ENCODE measurements at places on chromosomes 7 and 10. TPM values are rescaled to one million over a fixed set of nuclear protein-coding genes. Genes with fewer than 3 reads are reported as not detected.

Gene CHAT
- not detected for total RNA-seq

Gene LRIT1
- not detected for total RNA-seq

Gene MINDY3
- total RNA-seq = 39.2 TPM

Gene IGF2BP3
- 3.3 TPM for total RNA-seq

Gene OR6B1
- total RNA-seq = not detected

Gene MEIG1
- total RNA-seq = not detected

Gene MEST
- 57.5 TPM for total RNA-seq

Gene TMEM225B
- total RNA-seq = 1.0 TPM

Gene AKR1B15
- total RNA-seq = not detected

Gene SEC31B
- total RNA-seq = 18.2 TPM

Gene GRB10
- total RNA-seq = 58.6 TPM

Gene RBP3
- not detected for total RNA-seq

DNA sequence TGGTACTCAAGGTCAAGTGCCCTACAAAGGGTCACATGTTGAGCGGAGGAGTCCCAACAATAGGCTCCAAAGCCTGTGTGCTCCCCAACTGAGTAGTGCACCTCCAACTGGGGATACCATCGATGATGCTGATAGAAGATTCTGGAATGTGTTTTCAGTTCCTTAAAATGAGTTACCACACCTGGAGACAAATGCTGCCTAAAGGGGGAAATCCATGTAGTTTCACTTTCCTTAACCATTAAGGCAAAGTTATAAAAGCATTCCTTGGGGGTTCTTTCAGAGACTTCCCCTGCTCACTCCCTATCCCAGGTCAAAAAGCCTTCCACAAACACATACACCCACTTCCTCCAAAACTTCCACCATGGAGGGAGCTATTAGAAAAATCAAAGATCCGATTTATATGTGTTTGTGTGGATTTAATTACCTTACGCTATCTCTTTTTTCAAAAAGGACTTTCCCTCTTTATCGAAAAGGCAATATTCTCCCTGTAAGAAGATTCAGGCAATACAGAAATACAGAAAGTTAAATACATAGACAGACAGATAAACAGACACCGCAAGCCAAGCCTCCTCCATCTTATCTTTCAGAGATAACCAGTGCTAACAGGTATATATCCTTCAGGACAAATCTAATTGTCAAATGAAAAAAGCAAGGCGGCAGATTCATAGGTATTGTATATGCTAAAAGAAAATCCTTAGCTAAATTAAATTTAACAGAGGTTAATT is 135.9 kb upstream of the ASAH2 start:
- H3K4me3 ChIP-seq = no peak overlapping the region
- H3K36me3 ChIP-seq = no peaks in the 10 kb centered on the region
- no peak overlapping the region for H3K27ac ChIP-seq
- H3K4me1 ChIP-seq = peaks cover 26% of the 10 kb centered on the region
- no peak for DNase-seq

DNA sequence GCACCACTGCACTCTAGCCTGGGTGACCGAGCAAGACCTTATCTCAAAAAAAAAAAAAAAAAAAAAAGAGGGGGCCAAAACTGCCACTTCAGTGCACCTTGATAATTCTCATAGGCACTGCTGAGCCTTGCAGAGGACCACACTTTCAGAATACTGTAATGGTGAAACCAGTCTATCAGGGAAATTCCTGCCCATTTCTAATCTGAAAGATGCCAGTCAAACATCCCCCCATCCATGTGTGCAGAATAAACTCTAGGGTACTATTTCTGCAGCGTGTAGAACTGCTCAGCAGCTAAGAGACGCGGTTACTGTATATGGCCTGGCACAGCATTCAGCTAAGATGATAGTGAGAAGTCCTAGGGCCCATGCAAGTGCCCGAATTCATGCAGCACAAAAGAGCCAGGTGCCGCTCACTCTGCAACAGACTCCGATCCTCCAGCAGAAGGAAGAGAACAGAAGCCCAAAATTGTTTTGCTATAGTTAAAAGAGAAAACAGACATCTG is 286.8 kb upstream of the KLF14 start:
- H3K27me3 ChIP-seq = no peaks in the 10 kb centered on the region
- no peak overlapping the region for H3K4me3 ChIP-seq
- H3K4me1 ChIP-seq = peaks cover 29% of the 10 kb centered on the region
- no peaks in the 10 kb centered on the region for H3K36me3 ChIP-seq
- DNase-seq = no peak

- peak overlapping the region; percentile 46 for H3K4me3 ChIP-seq
- peak overlapping the region; percentile 51 for H3K27ac ChIP-seq
- H3K36me3 ChIP-seq = no peaks in the 10 kb centered on the region
- H3K4me1 ChIP-seq = peaks cover 36% of the 10 kb centered on the region
These were observed 739 bp upstream of the MEST start for GRCh38 chr7:130490888-130491804.

DNA sequence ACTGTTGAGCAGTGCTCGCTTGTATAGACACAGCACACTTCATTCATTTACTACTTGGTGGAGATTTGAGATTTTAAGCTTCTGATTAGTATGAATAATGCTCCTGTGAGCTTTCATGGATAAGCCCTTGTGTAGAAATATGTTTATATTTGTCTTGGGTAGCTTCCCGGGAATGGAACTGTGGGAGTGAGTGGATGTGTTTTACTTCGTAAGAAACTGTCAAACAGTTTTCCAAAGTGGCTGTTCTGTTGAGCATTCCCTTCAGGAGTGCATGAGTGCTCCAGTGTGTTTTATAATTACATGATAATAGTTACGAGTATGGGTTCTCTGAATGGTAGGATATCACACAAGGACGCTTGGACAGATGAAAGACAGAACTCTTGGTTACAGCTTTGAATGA is 49.4 kb downstream of the VWC2 start:
- H3K4me3 ChIP-seq = no peak overlapping the region
- H3K36me3 ChIP-seq = no peaks in the 10 kb centered on the region
- no peaks in the 10 kb centered on the region for H3K27me3 ChIP-seq
- H3K4me1 ChIP-seq = no peaks in the 10 kb centered on the region

GRCh38 chr7:108367946-108368345 is 88.3 kb downstream of the NRCAM start:
- no peak overlapping the region for H3K4me3 ChIP-seq
- no peaks in the 10 kb centered on the region for H3K4me1 ChIP-seq
- no peak overlapping the region for H3K27ac ChIP-seq
- no peak for DNase-seq
- no peaks in the 10 kb centered on the region for H3K27me3 ChIP-seq

- H3K27me3 ChIP-seq = no peaks in the 10 kb centered on the region
- H3K27ac ChIP-seq = no peak overlapping the region
- H3K36me3 ChIP-seq = no peaks in the 10 kb centered on the region
- no peak overlapping the region for H3K4me3 ChIP-seq
- no peak for DNase-seq
- no peaks in the 10 kb centered on the region for H3K4me1 ChIP-seq
These were observed 377.4 kb downstream of the MALRD1 start for GRCh38 chr10:19426034-19426433.

- no peaks in the 10 kb centered on the region for H3K4me1 ChIP-seq
- no peak overlapping the region for H3K4me3 ChIP-seq
- no peaks in the 10 kb centered on the region for H3K27me3 ChIP-seq
- H3K36me3 ChIP-seq = no peaks in the 10 kb centered on the region
- DNase-seq = no peak
- H3K27ac ChIP-seq = no peak overlapping the region
These were observed 303.3 kb downstream of the IPMK start for GRCh38 chr10:57964351-57964750.

GRCh38 chr10:71747551-71748523 is 25.5 kb downstream of the VSIR start:
- H3K27me3 ChIP-seq = no peaks in the 10 kb centered on the region
- H3K27ac ChIP-seq = peak overlapping the region; percentile 88
- peaks cover 68% of the 10 kb centered on the region for H3K4me1 ChIP-seq
- H3K4me3 ChIP-seq = no peak overlapping the region

- peaks cover 5% of the 10 kb centered on the region for H3K4me1 ChIP-seq
- DNase-seq = no peak
- H3K36me3 ChIP-seq = peaks cover 12% of the 10 kb centered on the region
- peak overlapping the region; percentile 18 for H3K27ac ChIP-seq
- H3K27me3 ChIP-seq = no peaks in the 10 kb centered on the region
These were observed 47.3 kb upstream of the BHLHA15 start for GRCh38 chr7:98163704-98164494.

DNA sequence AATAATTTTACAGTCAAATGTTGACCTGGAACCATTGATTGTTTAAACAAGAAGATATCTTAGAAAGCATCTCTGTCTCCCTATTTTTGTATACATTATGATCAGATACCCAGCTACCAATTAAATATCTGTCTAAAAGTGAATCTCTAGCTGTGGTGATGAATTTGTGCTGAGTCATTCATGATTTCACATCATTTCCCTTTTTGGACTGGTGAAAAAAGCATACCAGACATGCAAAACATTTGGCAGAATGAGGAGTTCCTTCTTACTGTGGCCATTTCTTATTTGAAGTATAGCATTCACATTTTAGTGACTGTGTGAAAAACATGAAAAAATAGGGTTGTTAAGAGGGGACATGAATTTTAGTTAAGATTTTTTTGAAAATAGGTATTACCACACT is 98.0 kb upstream of the GATA3 start:
- no peak overlapping the region for H3K4me3 ChIP-seq
- DNase-seq = no peak

- H3K27ac ChIP-seq = no peak overlapping the region
- no peaks in the 10 kb centered on the region for H3K27me3 ChIP-seq
- no peaks in the 10 kb centered on the region for H3K36me3 ChIP-seq
- DNase-seq = peak; percentile 12
- no peak overlapping the region for H3K4me3 ChIP-seq
- no peaks in the 10 kb centered on the region for H3K4me1 ChIP-seq
These were observed 6.4 kb downstream of the ANTXRL start for GRCh38 chr10:46293228-46293627.

- H3K4me1 ChIP-seq = peaks cover 26% of the 10 kb centered on the region
- H3K36me3 ChIP-seq = no peaks in the 10 kb centered on the region
- no peak overlapping the region for H3K27ac ChIP-seq
- H3K27me3 ChIP-seq = no peaks in the 10 kb centered on the region
- no peak for DNase-seq
These were observed 98.8 kb downstream of the PFKFB3 start for GRCh38 chr10:6301488-6302075.

DNA sequence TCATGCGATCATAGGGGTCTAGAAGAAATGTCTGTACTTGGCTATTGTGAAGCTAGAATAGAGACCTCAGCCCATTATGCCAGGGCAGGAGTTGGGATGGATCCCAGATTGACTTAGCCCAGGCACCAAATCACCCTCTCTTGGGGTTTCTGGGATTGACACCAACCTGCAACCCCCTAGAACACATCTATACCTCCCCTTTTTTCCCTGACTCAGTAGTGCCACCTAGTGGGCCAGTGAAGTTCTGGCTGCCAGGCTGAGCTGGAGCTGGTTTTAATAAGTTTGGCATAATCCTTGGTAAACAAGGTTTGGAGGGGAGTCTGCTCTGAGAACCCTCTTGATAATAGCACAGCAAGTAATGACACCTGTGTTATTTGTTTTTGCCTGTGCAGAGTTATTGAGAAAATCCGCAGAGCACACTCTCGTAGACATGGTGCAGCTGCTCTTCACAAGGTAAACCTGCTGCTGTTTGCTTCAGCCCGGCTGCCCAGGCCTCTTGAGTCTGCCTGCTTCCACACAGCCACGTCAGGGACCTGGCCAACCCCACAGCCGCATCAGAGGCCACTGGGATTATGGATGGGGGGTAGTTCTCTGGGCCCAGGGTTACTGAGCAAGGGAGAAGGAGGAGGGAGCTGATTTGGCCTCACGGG is 43.3 kb upstream of the NFKB2 start:
- H3K27me3 ChIP-seq = no peaks in the 10 kb centered on the region
- H3K4me3 ChIP-seq = no peak overlapping the region
- peaks cover 52% of the 10 kb centered on the region for H3K36me3 ChIP-seq
- no peaks in the 10 kb centered on the region for H3K4me1 ChIP-seq
- H3K27ac ChIP-seq = no peak overlapping the region

DNA sequence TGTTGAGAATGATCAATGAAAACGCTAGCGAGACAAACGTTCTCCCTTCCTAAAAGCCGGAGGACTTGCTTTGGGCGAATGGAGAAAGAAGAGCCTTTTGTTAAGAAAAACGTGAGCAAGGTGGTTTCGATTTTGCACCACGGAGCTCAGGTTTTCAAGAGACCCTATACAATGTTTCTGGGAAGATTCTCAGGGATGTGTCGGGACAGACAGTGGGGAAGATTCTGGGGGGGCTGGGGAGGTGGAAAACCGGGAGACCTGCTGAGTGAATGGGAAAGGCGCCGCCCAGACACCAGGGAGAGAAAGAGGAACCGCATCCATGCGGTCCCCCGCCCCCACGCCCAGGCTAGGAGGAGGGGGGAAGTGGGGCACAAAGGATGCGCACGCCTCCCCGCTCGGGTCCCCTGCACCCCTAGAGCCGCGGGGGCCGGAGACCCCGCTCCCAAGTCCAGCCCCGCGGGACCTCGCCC is 745 bp downstream of the YWHAG start:
- DNase-seq = peak; percentile 88
- H3K4me1 ChIP-seq = peaks cover 35% of the 10 kb centered on the region
- peak overlapping the region; percentile 98 for H3K4me3 ChIP-seq
- peaks cover 8% of the 10 kb centered on the region for H3K36me3 ChIP-seq

GRCh38 chr7:96217147-96217546 is 104.8 kb downstream of the SLC25A13 start:
- no peak overlapping the region for H3K27ac ChIP-seq
- H3K4me3 ChIP-seq = no peak overlapping the region
- H3K27me3 ChIP-seq = no peaks in the 10 kb centered on the region
- no peaks in the 10 kb centered on the region for H3K36me3 ChIP-seq

DNA sequence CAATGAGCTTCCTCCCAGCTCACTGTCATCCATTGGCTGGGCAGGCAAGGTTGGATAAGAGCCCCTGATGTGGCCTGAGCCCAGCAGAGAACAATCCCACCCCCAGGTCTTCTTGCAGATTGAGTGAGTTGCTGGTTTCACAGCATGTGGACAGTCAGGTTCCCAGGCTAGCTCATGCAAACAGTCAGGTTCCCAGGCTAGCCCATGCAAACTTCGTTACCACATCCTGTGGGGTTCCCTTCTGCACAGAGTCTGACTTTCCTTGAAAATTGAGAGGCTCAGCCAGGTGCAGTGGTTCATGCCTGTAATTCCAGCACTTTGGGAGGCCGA is 67.1 kb downstream of the TMEM130 start:
- H3K36me3 ChIP-seq = no peaks in the 10 kb centered on the region
- no peak overlapping the region for H3K4me3 ChIP-seq
- no peak for DNase-seq
- H3K27ac ChIP-seq = no peak overlapping the region
- no peaks in the 10 kb centered on the region for H3K4me1 ChIP-seq
- no peaks in the 10 kb centered on the region for H3K27me3 ChIP-seq

GRCh38 chr7:5217851-5218331 is 27.9 kb downstream of the WIPI2 start:
- H3K4me1 ChIP-seq = no peaks in the 10 kb centered on the region
- peak; percentile 60 for DNase-seq
- H3K27me3 ChIP-seq = no peaks in the 10 kb centered on the region
- H3K27ac ChIP-seq = no peak overlapping the region

GRCh38 chr7:129359638-129360037 is 74.6 kb upstream of the STRIP2 start:
- no peaks in the 10 kb centered on the region for H3K27me3 ChIP-seq
- no peaks in the 10 kb centered on the region for H3K4me1 ChIP-seq
- DNase-seq = no peak
- H3K27ac ChIP-seq = no peak overlapping the region
- H3K36me3 ChIP-seq = no peaks in the 10 kb centered on the region
- no peak overlapping the region for H3K4me3 ChIP-seq

- H3K4me3 ChIP-seq = no peak overlapping the region
- no peak overlapping the region for H3K27ac ChIP-seq
- H3K4me1 ChIP-seq = peaks cover 3% of the 10 kb centered on the region
- no peaks in the 10 kb centered on the region for H3K36me3 ChIP-seq
- no peaks in the 10 kb centered on the region for H3K27me3 ChIP-seq
These were observed 659.2 kb upstream of the GALNT17 start for GRCh38 chr7:70472601-70473237.

All from upper lobe of right lung (tissue), 1 donor.